Lung (tissue), 17 donors: ENCODE measurements at places on chromosomes 2 and 18. TPM values are rescaled to one million over a fixed set of nuclear protein-coding genes. Genes with fewer than 3 reads are reported as not detected.

Gene GPBAR1
- 3.2 TPM for total RNA-seq

Gene CYP27C1
- total RNA-seq = 2.9 TPM

Gene EPB41L3
- total RNA-seq = 37.3 TPM

GRCh38 chr2:15311926-15312325, 249.2 kb downstream of the NBAS start:
- no peak for DNase-seq
- no peak overlapping the region for H3K4me3 ChIP-seq
- H3K27me3 ChIP-seq = no peaks in the 10 kb centered on the region
- no peaks in the 10 kb centered on the region for H3K4me1 ChIP-seq
- H3K36me3 ChIP-seq = peaks cover 6% of the 10 kb centered on the region

DNA sequence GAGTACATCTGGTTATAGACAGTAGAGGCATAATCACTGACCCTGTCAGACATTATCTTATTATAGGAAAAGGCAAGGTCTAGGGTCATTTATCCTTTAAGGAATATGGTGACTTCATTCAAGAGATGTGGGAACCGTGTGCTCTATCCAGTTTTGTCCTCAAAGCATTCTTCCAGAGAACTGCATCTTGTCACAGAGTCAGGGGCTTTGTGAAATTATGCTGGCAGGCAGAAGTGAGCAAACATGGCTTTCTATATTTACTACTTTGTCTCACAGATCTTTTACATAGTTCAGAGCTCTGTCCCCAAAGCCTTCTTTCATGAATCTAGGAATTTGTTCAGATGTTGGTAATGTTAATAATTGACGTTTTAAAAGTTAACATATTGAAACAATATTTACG, 177.4 kb downstream of the ASXL3 start:
- peak; percentile 52 for DNase-seq
- H3K4me1 ChIP-seq = no peaks in the 10 kb centered on the region

GRCh38 chr2:31032475-31032874, 105.8 kb downstream of the GALNT14 start:
- H3K4me3 ChIP-seq = no peak overlapping the region
- no peak overlapping the region for H3K27ac ChIP-seq

GRCh38 chr2:230050136-230050535, 18.6 kb downstream of the SLC16A14 start:
- no peaks in the 10 kb centered on the region for H3K4me1 ChIP-seq
- H3K36me3 ChIP-seq = no peaks in the 10 kb centered on the region
- no peak overlapping the region for H3K4me3 ChIP-seq
- no peaks in the 10 kb centered on the region for H3K27me3 ChIP-seq
- DNase-seq = no peak
- no peak overlapping the region for H3K27ac ChIP-seq

DNA sequence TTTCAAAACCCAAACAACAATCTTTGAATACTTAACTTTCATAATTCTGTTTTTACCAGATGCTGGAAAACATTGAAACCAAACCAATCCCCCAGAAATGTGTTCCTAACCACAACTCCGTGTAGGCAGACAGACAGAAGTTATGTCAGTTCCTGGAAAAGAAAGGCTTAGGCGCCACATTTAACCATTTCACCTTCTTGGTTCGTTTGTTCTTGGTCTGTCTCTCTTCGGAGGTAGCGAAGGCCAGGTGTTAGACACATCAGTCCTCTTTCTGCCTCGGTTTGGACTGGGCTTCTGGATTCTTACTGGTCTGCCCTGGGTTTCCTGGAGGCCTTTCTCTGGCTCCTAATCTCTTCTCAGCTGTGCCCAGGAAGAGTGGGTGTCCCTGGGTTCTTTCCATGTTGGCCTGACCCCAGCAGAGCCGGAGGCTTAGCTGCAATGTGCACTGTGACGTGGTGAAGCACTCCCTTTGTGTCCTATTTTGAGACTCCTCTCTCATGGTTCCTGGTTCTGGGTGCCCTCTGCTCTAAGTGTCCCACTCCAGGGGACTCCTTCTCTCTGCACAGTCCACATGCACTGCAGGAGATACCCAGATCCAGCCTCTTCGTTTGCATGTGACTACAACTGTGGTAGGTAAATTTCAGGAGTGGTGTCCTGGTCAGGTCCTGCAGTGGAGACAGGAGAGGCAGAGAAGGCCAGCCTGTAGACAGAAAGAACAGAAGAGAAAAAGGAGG, 23.1 kb upstream of the RAB31 start:
- H3K4me1 ChIP-seq = no peaks in the 10 kb centered on the region
- H3K36me3 ChIP-seq = no peaks in the 10 kb centered on the region
- H3K4me3 ChIP-seq = no peak overlapping the region
- no peaks in the 10 kb centered on the region for H3K27me3 ChIP-seq
- H3K27ac ChIP-seq = peak overlapping the region; percentile 80

GRCh38 chr2:196119926-196120325, 51.3 kb upstream of the DNAH7 start:
- no peaks in the 10 kb centered on the region for H3K4me1 ChIP-seq
- H3K4me3 ChIP-seq = no peak overlapping the region
- no peaks in the 10 kb centered on the region for H3K27me3 ChIP-seq
- no peaks in the 10 kb centered on the region for H3K36me3 ChIP-seq
- no peak for DNase-seq
- H3K27ac ChIP-seq = no peak overlapping the region

GRCh38 chr18:30359521-30359920, 683.0 kb downstream of the DSC3 start:
- H3K27me3 ChIP-seq = no peaks in the 10 kb centered on the region
- H3K27ac ChIP-seq = no peak overlapping the region
- no peaks in the 10 kb centered on the region for H3K36me3 ChIP-seq
- no peaks in the 10 kb centered on the region for H3K4me1 ChIP-seq
- H3K4me3 ChIP-seq = no peak overlapping the region

DNA sequence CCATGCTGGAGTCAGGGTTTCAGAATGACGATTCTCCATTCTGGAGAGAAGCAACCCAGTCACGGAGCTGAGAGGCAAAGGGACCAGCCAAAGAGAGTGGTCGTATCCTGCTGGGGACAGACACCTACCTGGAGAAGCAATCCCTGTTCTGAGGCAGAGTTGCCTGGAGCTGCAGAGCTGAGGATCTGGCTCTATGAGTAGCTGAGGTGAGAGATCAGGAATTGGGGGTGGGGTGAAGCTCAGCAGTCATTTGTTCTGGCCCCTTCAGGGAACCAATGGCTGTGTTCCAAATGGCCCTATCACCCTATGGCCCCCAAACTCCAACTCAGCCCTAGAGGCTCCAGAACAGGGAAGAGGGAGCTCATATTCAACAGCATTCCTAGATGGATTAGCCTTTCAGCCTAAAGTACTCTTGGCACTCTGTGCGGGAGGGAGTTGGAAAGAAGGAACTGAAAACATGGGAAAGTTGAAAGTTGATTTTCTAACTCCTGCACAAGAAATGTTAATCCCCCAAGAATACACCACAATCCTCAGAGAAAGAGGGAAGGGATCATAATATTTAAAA, 3.3 kb upstream of the ATRAID start:
- H3K36me3 ChIP-seq = peaks cover 3% of the 10 kb centered on the region
- H3K27ac ChIP-seq = no peak overlapping the region
- peaks cover 10% of the 10 kb centered on the region for H3K4me1 ChIP-seq
- no peaks in the 10 kb centered on the region for H3K27me3 ChIP-seq

- no peak overlapping the region for H3K27ac ChIP-seq
- no peaks in the 10 kb centered on the region for H3K27me3 ChIP-seq
- no peaks in the 10 kb centered on the region for H3K36me3 ChIP-seq
Observed at GRCh38 chr18:75016025-75016717, 192.8 kb downstream of the PTGR3 start.

- no peak overlapping the region for H3K27ac ChIP-seq
- no peak overlapping the region for H3K4me3 ChIP-seq
- H3K4me1 ChIP-seq = no peaks in the 10 kb centered on the region
- no peaks in the 10 kb centered on the region for H3K36me3 ChIP-seq
- no peaks in the 10 kb centered on the region for H3K27me3 ChIP-seq
Observed at GRCh38 chr2:84283506-84283905, 175.6 kb downstream of the SUCLG1 start.

DNA sequence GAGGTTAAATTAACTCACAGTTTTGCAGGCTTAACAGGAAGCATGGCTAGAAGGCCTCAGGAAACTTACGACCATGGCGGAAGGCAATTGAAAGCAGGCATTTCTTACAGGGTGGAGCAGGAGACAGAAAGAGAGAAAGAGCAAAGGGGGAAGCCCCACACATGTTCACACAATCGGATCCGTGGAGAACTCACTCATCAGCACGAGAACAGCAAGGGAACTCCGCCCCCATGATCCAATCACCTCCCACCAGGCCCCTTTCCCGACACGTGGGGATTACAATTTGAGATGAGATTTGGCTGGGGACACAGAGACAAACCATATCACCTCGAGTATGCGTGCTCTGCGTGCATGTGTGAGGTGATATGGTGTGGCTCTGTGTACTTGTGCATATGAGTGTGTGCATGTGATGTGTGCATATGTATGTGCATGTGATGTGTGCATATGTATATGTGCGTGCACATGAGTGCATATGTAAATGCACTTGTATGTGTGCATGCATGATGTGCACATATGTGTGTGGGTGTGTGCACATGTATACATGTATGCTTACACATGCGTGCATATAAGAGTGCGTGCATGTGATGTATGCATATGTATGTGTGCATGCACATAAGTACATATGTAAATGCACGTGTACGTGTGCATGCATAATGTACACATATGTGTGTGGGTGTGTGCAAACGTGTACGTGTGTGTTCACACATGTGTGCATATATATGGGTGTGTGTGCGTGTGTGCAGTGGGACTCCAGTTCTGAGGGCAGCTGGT, 108.7 kb upstream of the HDAC4 start:
- H3K27me3 ChIP-seq = peaks cover 7% of the 10 kb centered on the region
- H3K4me1 ChIP-seq = no peaks in the 10 kb centered on the region
- DNase-seq = no peak
- no peak overlapping the region for H3K4me3 ChIP-seq
- no peaks in the 10 kb centered on the region for H3K36me3 ChIP-seq

DNA sequence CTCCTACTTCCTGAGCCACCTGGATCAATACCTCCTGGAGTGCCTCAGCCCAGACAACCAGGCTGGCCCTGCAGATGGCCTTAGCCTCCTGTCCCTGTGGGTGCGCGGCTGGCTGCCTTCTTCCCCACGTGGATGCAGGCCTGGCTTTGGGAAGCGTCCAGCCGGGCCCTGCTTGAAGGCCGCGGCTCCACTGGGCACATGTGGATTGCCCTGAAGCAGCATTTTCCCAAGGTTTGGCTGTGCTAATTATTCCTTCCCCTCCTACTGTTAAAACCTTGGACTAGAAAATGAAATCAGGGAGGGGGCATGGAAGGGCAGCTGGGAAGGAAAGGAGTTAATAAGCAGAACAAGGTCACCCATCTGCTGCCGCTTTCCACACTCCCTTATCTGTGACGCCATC, 143.0 kb upstream of the GATA6 start:
- no peak overlapping the region for H3K27ac ChIP-seq
- no peak for DNase-seq
- no peaks in the 10 kb centered on the region for H3K27me3 ChIP-seq
- peaks cover 10% of the 10 kb centered on the region for H3K4me1 ChIP-seq

DNA sequence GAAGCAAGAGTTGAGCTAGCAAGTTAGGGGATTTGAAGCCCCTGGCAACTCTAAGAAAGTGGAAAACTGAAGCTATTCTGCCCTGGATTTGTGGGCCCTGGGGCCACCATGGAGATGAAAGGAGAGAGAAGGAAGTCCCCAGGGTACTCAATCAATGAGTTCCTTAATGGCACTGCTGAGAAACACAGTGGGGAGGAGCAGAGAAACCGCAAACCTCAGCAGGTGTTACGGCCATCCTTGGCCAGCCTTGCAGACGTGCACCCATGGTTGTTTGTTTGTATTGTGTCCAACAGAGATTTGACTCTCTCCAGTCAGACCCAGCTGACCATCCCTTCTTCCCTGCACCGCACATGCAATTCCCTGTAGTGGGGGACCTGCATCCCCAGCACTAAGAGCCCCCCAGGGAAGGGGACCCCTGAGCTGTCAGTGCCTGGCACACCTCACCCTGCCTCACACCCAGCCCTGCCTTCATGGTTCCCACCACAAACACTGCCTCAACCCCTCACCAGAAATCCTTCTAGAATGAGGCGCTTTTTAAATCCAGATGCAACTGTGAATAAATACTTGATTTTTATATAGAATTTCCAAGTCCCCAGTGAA, 255.3 kb downstream of the SH3BP4 start:
- no peaks in the 10 kb centered on the region for H3K27me3 ChIP-seq
- H3K36me3 ChIP-seq = no peaks in the 10 kb centered on the region
- no peaks in the 10 kb centered on the region for H3K4me1 ChIP-seq
- H3K27ac ChIP-seq = no peak overlapping the region
- H3K4me3 ChIP-seq = no peak overlapping the region

DNA sequence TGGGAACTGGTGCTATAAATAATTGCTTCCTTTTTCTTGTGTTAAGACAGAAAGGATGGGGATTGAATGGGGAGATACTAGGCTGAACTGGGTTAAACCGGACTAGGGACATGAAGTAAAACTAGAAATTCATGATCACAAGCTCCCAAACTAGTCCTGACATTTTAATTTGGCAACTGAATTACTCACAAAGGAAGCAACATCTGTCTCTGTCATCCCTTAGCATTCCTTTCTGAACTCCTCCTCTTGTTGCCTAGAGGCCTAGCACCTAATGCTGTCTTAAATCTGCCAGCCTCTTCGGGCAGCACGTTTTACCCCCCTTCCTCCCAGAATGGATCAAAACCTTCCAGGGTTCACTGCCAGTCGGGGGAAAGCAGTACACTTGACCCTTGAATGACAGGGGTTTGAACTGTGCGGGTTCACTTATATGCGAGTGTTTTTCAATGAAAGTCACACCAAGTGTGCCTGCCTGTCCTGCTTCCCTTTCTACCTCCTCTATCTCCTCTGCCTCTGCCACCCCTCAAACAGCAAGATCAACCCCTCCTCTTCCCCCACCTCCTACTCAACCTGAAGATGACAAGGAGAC, 8.2 kb downstream of the KCTD1 start:
- no peaks in the 10 kb centered on the region for H3K36me3 ChIP-seq
- H3K4me3 ChIP-seq = no peak overlapping the region
- DNase-seq = no peak
- H3K27ac ChIP-seq = no peak overlapping the region
- H3K4me1 ChIP-seq = peaks cover 13% of the 10 kb centered on the region
- H3K27me3 ChIP-seq = no peaks in the 10 kb centered on the region

GRCh38 chr2:46294176-46294836, 2.9 kb upstream of the EPAS1 start:
- no peak overlapping the region for H3K27ac ChIP-seq
- no peaks in the 10 kb centered on the region for H3K36me3 ChIP-seq
- H3K4me3 ChIP-seq = no peak overlapping the region

- DNase-seq = no peak
- H3K4me1 ChIP-seq = no peaks in the 10 kb centered on the region
- no peak overlapping the region for H3K27ac ChIP-seq
- no peak overlapping the region for H3K4me3 ChIP-seq
Observed at GRCh38 chr2:3793249-3793648, 89.9 kb downstream of the DCDC2C start.
